ENCODE measurements at places on chromosomes 2 and 18.

GRCh38 chr2:172745636-172746035 is 10.0 kb downstream of the RAPGEF4 start:
- no peak for DNase-seq

- no peak for DNase-seq
These were observed 151.4 kb upstream of the SIX3 start for GRCh38 chr2:44789971-44790721.

GRCh38 chr2:73368781-73369180 is 16.9 kb upstream of the ALMS1 start:
- DNase-seq: no peak

DNA sequence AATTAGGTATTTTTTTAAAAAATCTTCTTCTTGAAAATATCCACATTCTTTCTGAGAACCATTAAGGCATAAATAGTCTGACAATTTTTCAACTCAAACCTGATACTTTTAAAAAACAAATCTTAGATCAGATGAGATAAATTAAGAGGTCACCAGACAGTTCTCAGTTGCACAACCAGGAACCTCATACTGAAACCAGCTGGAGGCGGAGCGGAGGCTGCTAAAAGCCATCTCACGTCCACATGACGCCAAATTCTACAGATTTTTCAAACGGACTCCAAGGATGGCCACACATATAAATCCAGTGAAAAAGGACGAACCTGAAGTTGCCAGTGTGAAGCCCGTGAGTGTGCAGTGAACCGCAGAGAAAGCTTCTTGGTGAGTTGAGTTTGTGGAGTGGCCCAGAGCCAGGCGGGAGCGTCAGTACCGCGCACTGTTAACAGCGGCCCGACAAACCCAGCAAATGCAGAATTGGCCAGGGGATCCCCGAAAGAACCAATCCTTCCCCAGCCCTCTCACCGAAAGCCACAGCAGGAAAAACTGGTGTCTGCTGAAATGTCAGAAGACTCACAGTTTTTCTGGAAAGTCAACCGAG is 53.1 kb upstream of the BBS5 start:
- no peak for DNase-seq

- no peak for DNase-seq
These were observed 738.3 kb upstream of the HS6ST1 start for GRCh38 chr2:129056959-129057317.

GRCh38 chr2:222239091-222239490 is 59.7 kb downstream of the PAX3 start:
- no peak for DNase-seq

DNA sequence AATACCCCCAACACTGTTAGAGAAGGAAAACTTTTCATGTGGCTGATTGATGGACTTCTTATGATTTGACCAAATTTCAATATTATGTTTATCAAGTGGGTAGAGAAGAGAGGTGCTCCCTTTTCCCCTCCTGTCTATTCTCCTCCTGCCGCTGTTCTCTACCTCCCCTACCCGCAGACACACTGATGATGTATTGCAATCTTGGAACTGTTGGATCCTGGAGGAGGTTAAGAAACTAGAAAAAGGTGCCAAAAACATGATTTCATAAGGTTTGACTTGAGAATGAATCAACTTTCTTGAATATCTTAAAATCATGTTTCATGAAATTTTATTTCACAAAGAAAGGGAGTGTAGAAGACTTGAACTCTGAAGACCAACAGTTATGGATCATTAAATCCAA is 125.8 kb downstream of the MEIS1 start:
- no peak for DNase-seq

DNA sequence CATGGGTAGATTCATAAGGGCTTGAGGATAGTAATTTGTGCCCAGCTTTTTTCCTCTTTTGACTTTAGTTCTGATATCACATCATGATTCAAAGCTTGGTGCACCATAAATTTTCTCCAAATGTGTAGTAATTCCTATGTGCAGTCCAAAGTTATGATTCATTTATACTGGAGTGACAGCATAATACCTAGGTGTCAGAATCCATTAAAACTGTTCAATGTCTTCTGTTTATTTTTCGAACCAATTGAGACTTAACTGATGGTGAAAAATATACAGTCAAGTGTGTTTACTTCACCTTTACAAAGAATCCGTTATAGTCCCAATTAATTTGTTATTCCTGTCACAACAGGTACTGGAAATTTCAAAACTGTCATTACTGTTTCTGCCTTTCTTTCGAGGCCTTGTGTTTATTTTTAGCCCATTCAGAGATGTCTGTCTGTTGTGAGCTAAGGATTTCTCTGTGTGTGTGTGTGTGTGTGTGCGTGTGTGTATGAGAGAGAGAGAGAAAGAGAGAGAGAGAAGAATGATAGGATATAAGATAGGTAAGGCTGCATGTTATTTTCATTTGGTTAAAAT is 389.7 kb upstream of the ATP5MC3 start:
- no peak for DNase-seq

DNA sequence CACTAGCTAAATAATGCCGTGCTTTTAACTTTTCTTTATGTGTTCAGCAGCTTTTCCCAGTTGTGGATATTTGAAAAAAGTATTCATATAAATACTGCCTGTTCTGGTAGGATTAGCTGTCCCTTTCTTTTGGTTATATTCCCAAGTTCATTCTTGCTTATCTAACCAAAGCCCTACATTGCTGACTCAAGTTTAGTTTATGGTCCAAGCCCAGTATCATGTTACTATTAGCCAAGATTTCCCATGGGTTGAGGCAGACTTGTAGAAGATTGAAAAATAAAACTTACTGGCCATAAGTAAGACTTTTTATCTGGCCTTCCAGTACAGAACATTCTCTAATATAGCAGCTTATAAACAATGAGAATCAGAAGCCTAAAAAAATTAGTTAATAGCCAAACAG is 49.7 kb upstream of the NFE2L2 start:
- no peak for DNase-seq

DNA sequence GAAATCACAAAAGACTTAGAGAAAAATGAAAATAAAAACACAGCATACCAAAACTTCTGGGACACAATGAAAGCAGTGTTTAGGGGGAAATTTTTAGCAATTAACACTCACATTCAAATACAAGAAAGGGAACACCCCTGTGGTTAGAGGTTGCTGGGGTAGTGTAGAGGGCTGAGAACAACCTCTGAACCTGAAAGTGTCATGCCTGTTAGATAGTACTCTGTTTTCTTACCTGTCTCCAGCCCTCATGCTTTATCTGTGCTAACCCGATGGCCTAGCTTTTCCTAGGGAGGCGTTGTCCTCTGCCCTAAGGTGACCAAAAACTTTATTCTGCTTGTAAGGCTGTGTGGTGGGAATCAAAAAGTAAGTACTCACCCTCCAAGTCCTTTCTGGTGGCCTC is 122.6 kb upstream of the OTX1 start:
- no peak for DNase-seq

- no peak for DNase-seq
These were observed 201 bp upstream of the TRAPPC12 start for GRCh38 chr2:3379339-3379646.

GRCh38 chr18:42067518-42067917 is 112.5 kb downstream of the PIK3C3 start:
- no peak for DNase-seq

GRCh38 chr2:47006374-47007222 is 91.0 kb upstream of the MCFD2 start:
- DNase-seq: no peak

DNA sequence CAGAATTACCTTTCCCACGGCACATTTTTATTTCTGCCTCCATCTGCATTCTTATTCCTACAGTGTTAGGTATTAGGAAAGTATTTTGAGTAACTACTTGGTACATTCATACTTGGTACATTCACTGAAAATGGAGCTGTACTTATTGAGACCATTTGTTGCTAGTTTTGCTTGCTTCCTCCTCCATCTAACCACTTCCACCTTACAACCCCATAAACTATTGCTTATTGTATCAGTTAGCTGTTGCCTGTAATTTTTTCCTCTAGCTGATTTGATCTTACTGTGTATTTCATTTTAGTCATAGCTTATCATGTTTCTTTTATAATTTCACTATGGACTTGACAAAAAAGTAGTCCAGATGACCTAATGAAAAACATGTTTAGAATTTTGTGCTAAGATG is 50.7 kb downstream of the AFTPH start:
- no peak for DNase-seq

DNA sequence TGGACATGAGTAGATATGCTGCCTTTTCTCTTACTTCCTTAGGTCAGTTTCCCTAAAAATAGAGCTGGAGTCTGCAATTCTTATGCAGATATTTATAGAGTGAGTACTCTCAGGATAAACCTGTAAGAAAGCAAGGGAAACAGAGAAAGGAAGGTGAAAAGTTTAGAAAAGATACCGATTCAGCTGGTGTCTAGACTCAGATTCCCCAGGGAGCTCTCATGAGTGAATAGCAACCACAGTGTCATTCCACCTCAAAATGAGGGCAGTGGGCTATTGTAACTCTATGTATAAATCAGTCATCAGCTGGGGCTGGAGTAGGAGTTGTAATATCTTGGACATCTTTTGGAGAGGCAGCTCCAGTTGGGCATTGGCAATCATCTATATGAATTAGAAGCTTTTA is 1485.1 kb upstream of the TMEFF2 start:
- DNase-seq: no peak

GRCh38 chr2:128628206-128628605 is 309.5 kb upstream of the HS6ST1 start:
- no peak for DNase-seq

- DNase-seq: peak; percentile 65
These were observed 32.8 kb upstream of the SLC14A1 start for GRCh38 chr18:45690975-45691815.

DNA sequence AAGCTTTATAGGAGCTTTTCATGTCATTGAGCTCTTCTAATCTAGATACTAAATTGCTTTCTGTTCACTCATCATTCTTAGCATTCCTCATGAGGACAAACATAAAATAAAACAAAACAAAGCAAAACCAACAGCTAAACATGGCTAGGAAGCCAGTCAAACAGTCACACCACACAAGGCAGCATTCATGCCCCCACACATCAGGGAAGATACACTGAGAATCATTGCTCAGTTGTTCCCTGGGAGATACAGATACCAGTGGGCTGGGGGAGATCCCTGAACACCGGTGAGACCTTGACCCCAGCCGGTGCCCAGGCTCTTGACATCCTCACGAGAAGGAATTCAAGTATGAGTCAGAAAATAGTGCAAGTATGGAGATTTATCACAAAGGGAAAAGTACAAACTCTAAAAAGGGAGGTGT is 177.9 kb upstream of the ARL4C start:
- DNase-seq: no peak

- no peak for DNase-seq
These were observed 23.6 kb downstream of the SP100 start for GRCh38 chr2:230439590-230439989.

GRCh38 chr18:77088963-77089722 is 43.4 kb downstream of the MBP start:
- DNase-seq: no peak
